ENCODE measurements at places on chromosomes 6 and 20. TPM values are rescaled to one million over a fixed set of nuclear protein-coding genes. Genes with fewer than 3 reads are reported as not detected.

DNA sequence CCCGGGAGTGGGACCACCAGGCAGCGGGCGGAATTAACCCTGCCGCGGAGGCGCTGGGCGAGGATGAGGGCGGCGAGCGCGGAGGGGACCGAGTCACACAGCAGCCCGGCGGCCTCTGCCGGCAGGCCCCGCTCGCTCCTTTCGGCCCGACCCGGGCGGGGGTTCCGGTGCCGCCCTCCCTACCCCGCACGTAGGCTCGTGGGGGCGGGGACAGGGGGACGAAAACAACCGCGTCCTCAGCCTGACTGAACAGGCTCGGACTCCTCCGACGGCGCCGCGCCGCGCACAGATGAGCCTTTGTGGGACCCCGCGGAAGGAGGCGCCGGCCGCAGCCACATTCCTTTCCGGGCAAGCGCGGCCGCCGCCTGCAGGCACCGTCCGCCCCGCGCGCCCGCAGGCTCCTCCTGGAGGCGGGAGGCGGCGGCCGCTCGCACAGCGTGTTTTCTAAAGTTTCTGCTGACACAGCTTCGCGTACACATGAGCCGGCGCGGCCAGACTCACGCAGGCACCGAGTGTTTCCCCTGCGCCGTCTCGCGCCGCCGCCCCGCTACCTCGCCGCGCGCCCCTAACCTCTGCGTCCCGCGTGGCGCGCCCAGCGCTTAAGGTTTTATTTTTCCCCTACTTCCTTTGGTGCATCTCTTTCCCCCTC is 244.3 kb downstream of the ARID1B start:
- peak; percentile 95 for DNase-seq

DNA sequence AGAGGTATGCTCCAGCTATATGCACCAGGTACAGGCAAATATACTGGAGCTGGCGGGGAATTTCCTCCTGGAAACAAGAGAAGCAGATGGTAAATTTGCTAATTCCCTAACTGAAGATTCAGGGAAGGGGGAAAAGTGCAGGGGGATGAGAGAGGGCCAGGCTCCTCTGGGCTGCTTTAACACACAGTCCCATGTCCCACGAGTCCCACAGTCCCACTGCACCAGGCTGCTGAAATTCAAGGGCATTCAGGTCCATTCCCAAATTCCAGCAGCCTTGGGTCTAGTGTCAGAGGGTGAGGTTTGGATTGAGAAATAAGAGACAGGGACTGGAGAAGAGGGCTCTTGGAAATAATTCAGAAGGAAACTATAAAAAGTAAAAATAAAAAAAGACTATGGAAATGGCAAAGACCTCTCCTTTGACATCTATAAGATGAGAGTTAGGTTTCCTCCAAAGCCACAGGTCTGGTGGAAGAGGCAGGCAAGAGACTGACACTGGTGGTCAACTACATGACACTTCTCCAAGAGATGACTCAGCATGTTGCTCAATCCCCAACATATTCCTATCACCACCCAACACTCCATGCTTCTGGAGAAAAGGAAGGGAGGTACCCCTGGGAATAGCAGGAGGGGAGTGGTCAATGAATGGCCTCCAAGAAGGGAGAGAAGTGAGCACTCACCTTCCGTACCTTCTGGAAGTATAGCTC is 69.2 kb downstream of the TRAM2 start:
- DNase-seq, result no peak

Gene RBM24
- 187 TPM for total RNA-seq

Gene RBPJL
- not detected for total RNA-seq

Gene CDH26
- total RNA-seq, result 1.6 TPM

GRCh38 chr6:5141046-5141445 is 55.9 kb downstream of the PPP1R3G start:
- no peak for DNase-seq

Gene IP6K3
- total RNA-seq, result 44.2 TPM

GRCh38 chr6:50062051-50062450 is 12.3 kb upstream of the DEFB112 start:
- no peak for DNase-seq

DNA sequence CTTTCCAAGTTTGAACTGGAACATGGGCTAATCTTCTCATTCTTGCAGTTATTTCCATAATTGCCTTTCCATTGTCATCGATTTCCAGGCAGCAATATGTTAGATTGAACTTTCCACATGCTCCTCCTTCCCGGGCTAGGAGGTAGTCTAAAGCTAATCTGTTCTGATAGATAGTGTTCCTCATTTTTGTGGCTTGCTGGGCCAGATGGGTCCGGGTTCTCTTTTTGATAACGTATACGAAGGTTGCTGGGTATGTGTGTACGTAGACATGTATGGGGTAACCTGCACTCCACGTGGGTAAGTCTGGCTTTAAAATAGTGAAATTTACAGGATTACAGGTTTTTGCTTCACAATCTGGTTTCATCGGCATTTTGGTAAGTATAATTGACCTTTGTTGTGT is 14.0 kb upstream of the GMPR start:
- DNase-seq, result no peak

DNA sequence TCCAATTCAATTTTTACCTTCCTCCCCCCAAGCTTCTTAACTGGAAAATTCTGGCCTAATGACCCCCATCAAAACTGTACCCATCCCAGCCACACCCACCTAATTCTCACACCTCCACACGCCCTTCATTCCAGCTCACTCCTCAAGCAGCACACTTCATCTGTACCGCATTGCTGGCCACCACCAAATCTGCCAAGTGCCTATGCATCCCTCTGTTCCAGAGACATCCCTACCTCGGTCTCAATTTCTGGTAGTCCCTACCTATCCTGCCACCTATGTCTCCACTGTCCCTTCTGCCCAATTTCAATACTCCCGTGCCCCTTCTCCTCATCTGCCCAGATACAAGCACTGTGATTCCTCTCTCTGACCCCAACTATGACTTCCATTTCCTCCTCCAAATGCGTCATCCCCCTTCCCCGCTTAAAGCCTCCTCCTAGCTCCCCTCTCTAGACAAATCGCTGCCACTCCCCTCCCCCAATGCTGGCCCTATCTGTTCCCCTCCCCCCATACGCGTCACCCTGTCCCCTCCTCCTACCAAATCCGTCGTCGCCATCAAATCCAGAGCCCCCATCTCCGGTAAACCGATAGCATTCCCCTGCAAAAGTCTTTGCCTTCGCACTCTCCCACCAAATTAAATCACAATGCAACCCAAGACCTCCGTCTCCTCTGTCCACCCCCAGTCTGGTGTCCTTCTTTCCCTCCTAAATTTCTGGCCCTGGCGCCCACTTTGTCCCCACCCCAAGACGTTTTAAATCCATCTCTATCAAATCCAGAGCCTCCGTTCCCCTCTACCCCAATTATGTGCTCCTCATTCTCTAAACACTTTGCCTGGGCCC is 1.2 kb downstream of the MTCH1 start:
- peak; percentile 52 for DNase-seq

Gene KCNK17
- not detected for total RNA-seq

GRCh38 chr6:128256095-128256494 is 264.3 kb downstream of the PTPRK start:
- no peak for DNase-seq

- DNase-seq, result no peak
Observed at GRCh38 chr6:74357321-74357720, 661.3 kb downstream of the CD109 start.

Gene STMN3
- 4.3 TPM for total RNA-seq

DNA sequence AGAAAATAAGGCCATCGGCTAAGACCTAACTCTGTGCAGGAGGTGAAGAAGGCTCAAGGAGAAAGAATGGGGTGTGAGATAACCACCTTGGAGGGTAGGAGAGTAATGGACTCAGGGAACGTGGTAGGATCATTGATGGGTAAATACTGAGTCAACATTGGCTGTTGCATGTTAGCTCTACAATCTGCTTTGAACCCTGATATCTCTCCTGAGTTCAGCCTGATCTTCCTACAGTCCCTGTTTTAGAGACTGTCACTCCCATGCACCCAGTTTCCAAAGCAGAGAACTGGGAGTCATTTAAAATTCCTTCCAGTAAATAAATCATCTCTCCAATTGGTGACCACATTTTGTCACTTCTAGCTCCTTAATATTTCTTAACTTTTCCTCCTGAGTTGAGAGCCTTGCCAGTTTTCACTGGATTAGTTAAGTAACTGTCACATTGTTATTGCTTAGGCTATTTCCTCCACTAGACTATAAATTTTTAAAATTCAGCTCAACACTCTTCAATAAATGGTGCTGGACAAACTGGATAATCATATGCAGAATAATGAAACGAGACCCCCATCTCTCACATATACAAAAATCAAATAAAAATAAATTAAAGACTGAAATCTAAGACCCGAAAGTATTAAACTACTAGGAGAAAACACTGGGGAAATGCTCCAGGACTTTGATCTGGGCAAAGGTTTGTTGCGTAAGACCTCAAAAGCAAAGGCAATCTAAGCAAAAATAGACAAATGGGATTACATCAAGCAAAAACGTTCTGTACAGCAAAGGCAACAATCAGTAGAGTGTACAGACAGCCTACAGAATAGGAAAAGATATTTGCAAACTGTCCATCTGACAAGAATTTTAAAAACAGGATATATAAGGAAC is 138.9 kb upstream of the TMEM170B start:
- DNase-seq, result no peak

Gene CLPSL1
- total RNA-seq, result not detected

Gene GDAP1L1
- not detected for total RNA-seq

DNA sequence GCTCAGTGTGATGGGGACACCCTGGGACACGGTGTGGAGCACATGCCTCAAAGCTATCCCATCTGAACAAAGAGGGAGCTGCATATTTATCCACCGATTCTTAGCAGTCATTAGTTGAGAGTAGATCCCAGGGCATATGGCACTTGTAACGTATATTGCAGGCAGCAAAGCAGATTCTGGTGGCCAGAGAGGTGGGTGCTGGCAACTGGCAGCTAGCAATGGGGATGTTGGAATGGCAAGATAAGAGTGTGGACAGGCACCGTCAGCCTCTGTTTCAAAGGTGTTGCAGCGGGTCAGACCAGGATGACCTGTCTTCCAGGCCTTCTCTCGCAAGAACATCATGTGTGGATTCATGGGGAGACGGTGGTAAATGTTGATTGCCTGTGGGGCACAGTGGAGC is 287.8 kb upstream of the RNF24 start:
- no peak for DNase-seq

DNA sequence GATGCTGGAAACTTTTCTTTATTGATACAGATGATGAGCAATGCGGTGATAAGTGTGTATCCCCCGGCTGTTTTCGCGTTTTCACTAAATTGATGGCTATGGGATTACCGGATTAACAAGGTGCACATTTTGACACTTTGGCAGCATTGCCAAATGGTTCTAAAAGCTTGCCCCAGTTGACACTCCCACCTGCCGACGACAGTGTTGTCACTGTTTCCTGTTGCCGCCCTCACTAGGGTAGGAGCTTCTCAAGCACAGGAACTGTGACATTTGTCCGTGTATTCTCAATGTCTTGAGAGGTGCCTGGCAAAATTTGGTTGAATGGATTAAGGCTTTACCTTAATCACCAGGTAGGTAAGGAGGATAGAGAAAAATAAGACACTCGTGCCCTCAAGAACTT is 9.8 kb upstream of the MAPK13 start:
- DNase-seq, result no peak

Gene BMP2
- total RNA-seq, result 2.5 TPM

DNA sequence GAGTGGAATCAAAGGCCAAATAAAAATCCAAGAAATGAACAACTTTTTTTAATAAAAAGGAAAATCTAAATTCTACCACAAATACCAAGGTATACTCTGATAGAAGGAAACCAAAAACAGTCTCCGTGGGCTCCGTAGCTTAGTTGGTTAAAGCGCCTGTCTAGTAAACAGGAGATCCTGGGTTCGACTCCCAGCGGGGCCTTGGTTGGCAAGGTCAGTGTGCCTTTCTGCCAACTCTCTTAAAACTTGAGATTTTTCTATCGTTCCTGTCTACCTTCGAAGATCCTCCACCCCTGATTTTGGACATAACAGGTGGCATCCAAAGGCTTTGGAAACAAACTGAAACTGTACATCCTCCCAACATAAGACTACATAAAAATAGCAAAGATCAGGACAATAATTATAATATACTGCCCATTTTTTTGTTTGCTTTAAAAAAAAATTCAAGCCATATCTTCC is 197.9 kb downstream of the TRIM27 start:
- no peak for DNase-seq

- DNase-seq, result no peak
Observed at GRCh38 chr20:60467078-60467477, 508.9 kb downstream of the CDH26 start.

DNA sequence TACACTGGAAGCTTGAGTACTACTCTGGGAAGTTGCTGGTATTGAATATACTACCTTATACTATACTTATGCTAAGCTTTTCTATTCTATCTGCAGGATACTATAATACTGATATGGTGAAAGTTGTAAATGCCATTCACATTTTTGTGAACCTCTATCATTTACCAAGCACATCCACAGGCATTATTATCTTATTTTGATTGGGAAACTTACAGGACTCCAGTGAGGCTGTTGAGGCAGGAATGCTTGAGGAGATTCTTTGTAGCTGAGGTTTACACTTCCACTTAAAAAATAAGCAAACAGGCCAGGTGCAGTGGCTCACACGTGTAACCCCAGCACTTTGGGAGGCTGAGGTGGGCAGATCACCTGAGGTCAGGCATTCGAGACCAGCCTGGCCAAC is 442.9 kb downstream of the QKI start:
- DNase-seq, result no peak

GRCh38 chr6:107582086-107582485 is 92.2 kb downstream of the SOBP start:
- DNase-seq, result no peak

GRCh38 chr6:57248311-57248895 is 26.3 kb upstream of the RAB23 start:
- no peak for DNase-seq

DNA sequence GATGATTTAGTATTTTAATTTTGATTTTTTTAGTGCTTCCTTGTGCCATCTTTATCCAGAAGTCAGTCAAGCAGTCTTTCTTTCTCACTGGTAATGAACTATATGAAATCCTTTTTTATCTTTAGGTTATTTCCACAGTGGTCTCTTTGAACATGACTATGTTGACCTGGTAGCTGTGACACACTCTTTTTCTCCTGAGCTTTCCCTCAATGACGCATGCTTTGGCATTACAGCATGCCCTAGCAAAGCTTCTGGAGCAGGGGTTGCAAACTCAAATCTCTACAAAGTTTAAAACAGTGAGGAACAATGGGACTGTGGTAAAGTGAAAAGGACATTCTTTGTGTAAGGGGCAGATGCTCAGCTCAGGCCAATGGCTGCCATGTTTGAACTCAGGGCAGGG is 4.5 kb upstream of the PLAGL1 start:
- DNase-seq, result no peak

GRCh38 chr20:38173237-38174156 is 8.4 kb upstream of the TGM2 start:
- peak; percentile 55 for DNase-seq
